ENCODE measurements at places on chromosomes 2 and 18.

DNA sequence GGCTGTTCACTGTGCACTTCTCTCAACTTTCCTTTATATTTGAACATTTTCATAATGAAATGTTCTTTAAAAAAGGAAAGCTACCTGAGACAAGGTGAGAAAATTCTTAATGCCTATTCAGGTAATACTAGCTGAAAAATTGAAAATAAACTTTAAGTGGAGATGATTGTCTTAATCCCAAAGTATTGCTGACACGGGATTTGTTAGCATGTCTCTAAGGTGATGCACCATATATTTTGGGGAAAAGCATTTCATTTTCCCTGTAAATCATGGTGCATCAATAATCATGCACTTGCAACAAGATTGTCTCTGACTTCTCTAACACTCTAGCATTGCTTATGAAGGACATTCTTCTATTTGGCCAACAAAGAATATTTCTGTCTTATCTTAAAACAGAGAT, 848.0 kb downstream of the DPP10 start:
- DNase-seq, result no peak

DNA sequence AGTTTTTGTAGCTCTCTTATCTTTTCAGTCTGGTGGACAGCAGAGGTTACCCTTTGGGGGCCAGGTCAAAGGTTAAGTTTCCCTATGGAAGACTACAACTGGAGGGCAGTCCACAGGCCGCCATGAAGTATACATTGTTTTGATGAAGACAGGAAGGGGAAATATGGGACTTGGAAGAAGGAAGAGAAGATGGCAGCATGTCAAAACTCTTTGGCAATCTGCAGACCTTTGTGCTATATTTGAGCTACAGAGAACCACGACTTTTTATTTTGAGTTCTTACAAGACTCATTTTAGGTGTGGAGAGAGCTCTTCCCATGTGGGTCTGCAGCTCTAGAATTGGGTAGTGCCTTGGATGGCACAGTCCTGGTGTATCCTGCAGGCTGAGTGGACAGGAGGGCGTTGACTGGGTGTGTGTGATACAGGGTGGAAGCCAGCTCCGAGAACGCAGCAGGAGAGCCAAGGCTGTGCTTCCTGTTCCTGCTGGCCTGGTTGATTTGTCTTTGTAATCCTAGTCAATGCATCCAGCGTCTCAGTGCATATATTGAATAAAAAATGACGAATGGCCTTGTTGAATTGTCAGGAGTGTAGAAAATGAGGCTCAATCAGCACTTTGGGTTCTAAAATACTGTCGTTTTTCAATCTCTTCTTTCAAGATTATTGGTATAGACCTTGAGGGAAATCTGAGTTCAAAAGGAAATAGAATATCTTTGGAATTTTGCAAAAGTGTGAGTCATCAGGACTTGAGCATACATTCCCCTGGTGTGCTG, 11.5 kb downstream of the ITGA6 start:
- DNase-seq, result no peak

DNA sequence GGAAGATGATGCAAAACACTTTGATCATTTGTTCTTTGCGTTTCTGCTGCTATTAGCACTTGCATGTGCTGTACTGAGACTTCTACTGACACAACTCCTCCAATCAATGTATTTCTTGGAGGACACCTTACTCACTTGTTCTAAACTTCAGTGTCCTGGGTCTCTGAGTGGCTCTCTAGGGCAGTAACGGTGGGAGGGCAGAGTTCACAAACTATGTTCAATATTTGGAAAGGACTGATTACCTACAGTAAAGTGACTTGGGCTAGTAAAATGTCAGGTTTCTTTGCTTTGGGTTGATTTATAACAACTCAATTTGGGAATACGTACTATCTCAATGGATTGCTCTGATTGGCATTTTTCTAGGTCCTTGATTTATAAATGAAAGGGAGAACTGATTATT, 49.3 kb upstream of the PAX8 start:
- DNase-seq, result no peak

DNA sequence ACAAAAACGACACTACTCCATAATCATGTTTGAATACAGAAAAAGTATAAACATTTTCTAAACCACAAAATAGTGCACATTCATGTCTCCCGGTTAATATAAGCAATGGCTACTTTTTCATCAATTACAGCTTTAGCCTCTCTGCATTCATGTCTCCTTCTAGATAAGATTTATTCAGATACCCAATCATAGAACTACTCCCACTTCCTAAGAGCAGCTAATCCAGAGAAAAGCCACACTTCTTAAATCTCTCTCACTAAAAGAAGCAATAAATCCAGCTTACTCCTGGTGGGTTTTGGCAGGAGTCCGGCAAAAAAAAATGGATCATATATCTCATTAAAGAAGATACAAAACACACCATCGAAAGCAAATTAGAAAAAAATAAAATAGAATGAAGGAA, 20.1 kb downstream of the DSEL start:
- no peak for DNase-seq

GRCh38 chr2:75003773-75004172, 45.3 kb downstream of the POLE4 start:
- no peak for DNase-seq

DNA sequence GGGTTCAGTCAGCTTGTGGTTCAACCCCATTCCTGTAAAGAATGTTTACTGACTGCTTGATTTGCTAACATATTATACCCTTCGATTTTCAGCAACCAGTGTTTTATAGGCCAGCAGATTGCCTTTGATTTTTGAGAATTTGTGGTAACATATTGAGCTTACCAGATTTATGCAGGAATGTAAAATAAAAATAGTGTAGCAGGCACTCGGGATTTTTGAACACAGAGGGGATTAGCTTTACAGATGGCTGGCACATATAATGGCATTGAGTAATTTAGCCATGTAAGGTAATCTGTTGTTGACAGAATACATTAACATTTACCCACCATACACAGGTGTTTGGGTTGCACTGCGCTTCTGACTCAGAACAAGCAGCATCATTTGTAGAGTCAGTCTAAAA, 354.0 kb downstream of the LRRTM1 start:
- DNase-seq, result no peak

GRCh38 chr2:189581354-189582139, 961 bp upstream of the SLC40A1 start:
- DNase-seq, result no peak

GRCh38 chr18:54647176-54647575, 56.1 kb downstream of the DYNAP start:
- DNase-seq, result no peak

- no peak for DNase-seq
Observed at GRCh38 chr18:76980663-76981395, 151.8 kb downstream of the MBP start.

- no peak for DNase-seq
Observed at GRCh38 chr2:158317642-158318041, 138.9 kb downstream of the CCDC148 start.

- no peak for DNase-seq
Observed at GRCh38 chr2:100754951-100755350, 65.0 kb upstream of the NPAS2 start.

GRCh38 chr2:159996792-159997546, 65.4 kb downstream of the PLA2R1 start:
- no peak for DNase-seq

GRCh38 chr2:20145497-20146193, 79.3 kb downstream of the SDC1 start:
- no peak for DNase-seq

GRCh38 chr2:55992455-55992854, 68.9 kb upstream of the EFEMP1 start:
- peak; percentile 88 for DNase-seq

DNA sequence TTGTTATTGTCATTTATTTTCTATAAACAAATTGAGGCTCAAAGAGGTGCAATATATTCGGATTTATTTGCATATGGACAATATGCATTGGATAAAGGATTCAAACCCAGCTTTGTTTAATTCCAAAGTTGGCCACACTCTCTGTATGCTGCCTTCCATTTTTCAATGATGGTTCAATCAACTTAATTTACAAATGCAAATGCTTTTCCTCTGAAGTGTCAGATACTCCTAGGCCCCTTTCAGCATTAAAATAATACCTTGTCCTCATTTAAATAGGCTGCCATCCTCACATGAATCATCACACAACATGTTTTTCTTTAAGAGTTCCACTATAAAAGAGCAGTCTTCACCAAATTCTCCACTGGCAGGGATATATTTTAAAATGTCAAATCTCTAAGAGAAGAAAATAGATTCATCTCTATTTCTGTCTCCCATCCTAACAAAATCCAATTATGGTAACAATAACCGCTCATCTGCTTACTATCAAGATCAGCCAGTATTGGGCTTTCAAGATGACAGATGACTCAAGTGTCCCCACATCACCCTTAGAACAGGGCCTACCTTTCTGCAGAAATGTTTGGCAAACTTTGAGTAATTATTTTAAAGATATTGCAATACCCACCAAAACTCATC, 114.8 kb downstream of the SCG2 start:
- no peak for DNase-seq

GRCh38 chr18:56097621-56098020, 509.6 kb upstream of the TCF4 start:
- no peak for DNase-seq

Measured in fibroblast of the conjunctiva (primary cell).